Stimulated activated CD4-positive, alpha-beta T cell treated with anti-CD3 and anti-CD28 coated beads, TNF-alpha, amount 100 ng/mL, for 24 hours (primary cell): ENCODE measurements at places on chromosomes 11 and 22.

GRCh38 chr22:50396751-50397370 is 53.7 kb downstream of the PPP6R2 start:
- DNase-seq: no peak

GRCh38 chr11:86876716-86877234 is 76.4 kb downstream of the PRSS23 start:
- DNase-seq: no peak

DNA sequence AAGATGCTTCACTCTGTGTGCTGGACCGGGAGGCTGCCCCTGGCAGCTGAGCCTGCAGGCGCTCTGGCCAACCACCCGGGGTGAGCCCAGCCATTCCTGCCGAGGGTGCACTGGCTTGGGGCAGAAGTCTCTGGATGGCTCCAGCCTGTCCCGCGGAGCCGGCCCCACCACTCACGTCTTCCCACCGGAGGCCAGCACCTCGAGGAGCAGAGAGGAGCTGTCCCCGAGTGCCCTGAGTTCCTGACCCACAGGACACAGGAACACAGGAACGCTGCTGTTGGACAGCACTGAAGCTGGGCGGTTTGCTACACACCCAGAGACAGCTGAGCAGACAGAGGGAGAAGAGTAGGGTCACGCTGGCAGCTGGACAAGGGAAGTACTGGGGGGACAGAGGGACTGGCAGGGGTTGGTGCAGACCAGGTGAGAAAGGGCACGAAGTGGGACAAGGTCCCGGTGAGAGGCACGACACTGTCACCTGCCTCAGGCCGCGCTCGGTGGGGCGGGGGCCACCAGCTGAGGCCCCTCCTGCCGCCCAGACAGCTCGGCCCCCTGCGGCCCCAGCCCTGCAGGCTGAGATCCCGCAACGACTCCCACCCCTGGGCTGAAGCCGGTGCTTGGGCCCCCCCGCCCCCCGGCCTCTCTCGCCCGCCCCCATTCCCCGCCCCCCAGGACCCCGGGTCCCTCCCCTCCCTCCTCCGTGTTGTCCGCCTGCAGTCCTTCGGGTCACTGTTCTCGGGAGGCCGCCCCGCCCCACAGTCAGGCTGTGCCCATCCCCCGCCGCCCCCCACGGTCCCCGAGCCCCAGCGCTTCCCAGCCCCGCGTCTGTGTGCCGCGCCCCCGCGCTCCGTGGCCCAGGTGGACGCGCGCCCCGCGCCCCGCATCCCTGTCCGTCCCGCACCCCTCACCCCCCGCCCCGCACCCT is 624 bp upstream of the B4GALNT4 start:
- no peak for DNase-seq

DNA sequence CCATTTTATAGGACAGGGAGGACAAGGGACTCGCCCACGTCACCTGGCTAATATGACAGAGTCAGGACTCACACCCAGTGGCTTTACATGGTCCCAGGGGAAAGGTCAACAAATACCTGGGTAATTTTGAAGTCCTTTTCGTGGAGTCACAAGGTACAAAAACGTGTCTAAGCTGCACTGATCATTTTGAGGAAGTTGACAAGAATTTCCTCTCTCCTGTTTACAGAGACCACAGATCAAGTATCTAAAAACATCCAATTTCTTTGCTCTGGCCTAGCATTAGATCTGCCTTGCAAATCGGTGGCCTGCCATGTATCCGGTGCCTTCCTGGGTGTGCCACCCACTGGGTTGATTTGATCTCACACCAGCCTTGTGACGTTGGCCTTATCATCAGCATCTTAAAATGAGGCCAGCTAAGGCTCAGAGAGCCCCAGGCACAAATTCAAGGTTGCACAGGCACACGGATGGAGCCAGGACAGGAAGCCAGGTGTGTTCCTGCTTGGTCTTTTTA is 17.6 kb downstream of the GDPD5 start:
- no peak for DNase-seq

DNA sequence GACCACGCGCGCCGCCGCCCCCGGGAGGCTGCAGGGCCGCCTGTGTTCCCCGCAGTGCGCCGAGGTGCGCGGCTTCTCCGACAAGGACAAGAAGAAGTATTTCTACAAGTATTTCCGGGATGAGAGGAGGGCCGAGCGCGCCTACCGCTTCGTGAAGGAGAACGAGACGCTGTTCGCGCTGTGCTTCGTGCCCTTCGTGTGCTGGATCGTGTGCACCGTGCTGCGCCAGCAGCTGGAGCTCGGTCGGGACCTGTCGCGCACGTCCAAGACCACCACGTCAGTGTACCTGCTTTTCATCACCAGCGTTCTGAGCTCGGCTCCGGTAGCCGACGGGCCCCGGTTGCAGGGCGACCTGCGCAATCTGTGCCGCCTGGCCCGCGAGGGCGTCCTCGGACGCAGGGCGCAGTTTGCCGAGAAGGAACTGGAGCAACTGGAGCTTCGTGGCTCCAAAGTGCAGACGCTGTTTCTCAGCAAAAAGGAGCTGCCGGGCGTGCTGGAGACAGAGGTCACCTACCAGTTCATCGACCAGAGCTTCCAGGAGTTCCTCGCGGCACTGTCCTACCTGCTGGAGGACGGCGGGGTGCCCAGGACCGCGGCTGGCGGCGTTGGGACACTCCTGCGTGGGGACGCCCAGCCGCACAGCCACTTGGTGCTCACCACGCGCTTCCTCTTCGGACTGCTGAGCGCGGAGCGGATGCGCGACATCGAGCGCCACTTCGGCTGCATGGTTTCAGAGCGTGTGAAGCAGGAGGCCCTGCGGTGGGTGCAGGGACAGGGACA is 2.7 kb downstream of the NLRP6 start:
- no peak for DNase-seq

DNA sequence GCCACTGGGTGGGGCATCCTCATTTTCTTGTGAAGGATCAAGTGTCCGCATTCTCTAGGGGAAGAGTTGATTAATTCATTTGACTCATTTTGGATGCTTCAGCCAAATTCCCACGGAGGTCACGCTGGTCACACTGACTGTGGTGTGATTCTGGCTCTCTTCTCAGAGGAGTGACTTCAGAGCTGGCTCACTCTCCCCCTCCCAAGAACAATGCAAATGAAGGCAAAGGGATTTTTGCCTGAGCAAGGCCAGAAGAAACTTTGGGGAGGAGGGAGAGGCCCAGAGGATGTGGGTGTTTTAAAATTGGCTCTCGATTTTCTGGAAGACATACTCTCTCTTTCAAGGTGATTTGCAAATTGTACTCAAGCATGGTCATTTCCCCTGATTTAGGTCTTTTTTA is 51.1 kb upstream of the LMO2 start:
- no peak for DNase-seq

DNA sequence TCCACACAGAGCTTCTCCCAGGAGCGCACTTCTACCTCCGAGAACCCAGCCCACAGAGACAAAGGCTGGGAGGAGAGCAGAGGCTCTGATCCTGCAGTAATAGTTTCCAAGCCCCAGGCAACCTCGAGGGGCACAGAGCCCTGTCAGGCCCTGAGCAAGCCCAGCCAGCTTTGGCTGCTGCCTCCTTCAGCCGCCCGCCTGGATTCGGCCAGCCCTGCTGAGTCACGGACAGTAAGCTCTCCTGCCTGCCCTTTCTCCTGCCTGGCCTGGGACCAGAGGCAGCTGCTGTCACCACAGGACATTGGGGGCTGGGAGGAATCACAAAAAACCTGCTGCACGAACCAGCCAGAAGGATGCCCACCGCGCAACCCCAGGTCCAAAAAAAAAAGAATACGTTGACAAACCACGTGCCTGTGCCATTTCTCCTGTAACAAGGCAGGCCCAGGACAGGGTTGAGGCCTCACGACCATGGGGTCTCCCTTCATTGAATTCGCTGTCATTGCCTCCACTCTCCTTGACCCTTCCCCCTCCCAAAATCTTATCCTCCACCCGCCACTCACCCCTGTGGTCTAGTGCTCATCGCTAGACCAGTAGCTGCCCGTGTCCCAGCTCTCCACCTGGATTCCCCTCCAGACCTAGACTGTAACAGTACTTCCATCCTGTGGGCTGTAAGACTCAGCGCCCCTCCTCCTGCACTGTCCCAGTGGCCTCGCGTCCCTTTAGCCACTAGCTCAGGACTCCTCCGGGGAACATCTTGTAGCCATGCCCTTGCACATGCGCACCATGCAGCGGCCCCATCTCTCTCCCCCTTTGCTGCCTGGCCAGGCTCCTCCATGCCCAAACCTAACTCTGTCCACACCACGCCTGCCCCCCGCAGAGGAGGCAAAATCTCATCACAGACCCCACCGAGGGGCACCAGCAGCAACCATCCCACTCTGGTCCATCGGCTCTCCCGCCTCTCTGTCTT is 7.4 kb upstream of the SLC22A12 start:
- no peak for DNase-seq

DNA sequence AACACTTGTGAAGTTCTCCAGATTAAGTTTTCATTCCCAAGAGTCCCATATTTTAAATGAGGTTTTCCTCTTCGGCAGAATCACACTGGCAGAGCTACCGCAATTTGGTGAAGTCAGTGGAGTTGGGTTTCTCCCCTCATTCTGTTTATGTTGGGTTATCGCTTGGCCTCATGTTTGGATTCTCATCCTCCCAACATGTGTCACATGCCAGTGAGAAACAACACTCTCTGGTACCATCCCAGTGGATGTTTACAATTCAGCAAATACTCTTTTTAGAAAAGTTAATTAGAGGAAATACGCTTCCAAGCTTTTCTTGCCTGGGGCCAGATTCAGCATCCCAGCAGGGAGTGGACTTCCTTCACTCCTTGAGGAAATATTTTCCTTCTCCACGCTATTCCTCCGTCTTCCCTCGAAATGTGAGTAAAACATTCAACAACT is 2.1 kb downstream of the PAMR1 start:
- no peak for DNase-seq

DNA sequence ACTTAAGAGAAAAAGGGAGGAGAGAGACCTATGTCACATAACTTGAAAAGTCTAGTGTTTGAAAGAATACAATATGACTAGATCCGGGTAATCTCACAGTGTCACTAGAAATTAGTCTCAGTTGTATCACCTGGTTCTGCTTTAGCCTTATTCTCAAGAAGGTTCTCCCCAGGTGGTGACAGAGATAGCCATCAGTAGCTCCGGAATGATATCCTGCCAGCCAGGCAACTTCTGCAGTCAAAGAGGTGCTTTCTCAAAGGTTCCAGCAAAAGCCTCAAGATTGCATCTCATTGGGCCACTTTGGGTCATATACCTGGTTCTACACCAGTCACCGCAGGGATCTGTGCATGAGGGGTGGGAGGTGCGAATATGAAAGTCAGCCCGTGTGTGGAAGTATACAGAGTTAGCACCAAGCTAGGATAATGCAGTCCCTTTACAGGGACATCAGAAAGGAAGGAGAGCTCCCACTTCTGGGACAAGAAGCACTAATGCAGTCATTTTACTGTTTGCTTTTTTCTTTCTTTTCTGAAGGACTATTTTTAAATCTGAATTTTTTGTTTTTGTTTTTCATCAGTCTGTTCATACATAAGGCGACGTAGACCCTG is 61.1 kb downstream of the CYB5R2 start:
- DNase-seq: no peak

DNA sequence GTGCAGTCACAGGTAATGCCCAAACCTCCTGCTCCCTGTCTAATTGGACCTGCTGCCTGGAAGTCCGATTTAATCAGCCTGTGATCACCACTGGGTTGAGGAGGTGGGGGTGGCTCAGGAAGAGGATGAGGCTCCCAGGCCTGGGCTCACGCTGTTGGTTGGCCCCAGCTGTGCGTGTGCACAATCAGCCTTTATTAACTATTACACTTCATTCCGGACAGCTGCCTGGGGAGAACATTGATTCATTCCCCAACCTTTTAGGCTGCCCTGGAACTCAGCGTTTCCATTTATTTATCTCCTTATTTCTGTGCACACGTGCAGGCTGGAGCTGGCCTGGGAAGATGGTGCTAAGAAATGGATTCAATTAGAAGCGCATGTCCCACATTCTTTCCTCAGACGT is 123.4 kb downstream of the DSCAML1 start:
- DNase-seq: no peak

GRCh38 chr11:24575392-24575791 is 78.5 kb downstream of the LUZP2 start:
- no peak for DNase-seq

GRCh38 chr22:43174941-43175531 is 11.9 kb downstream of the TTLL12 start:
- no peak for DNase-seq

GRCh38 chr11:111715142-111715816 is 50.9 kb downstream of the PPP2R1B start:
- DNase-seq: no peak

DNA sequence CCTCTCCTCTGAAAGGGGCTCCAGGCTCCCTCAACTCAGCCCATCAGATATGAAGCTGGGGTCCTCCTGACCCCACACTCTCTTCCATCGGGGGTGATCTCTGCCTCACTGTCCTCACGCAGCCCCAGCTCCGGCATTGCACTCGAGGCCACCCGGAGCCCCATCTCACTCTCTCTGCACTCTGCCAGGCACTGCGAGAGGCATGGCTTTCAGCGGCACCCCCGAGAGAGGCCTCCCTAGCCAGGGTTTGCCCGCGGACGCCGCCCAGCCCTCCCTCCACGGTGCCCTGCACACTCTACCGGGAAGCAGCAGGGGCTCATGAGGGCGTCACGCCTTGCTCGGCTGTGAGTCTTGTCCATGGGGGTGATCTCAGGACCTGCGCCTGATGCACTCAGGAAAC is 436.2 kb downstream of the BRD1 start:
- no peak for DNase-seq

DNA sequence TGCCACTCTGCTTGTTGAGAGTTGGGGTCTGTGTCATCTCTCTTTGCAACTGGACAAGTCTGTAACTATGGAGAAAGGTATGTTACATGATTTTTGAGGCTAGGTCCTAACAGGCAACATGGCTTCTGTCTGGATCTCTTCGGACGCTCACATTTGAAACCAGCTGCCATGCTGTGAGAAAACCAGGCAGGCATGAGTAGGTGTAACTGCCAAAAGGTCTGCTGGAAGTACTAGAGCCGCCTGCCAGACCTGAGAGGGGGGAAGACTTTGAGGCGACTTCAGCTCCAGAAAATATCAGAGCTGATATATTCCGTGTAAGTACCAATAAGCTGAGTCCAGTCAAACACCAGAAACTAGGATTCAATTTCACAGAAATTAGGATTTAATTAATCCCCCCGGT is 579.5 kb downstream of the LRRC4C start:
- no peak for DNase-seq

DNA sequence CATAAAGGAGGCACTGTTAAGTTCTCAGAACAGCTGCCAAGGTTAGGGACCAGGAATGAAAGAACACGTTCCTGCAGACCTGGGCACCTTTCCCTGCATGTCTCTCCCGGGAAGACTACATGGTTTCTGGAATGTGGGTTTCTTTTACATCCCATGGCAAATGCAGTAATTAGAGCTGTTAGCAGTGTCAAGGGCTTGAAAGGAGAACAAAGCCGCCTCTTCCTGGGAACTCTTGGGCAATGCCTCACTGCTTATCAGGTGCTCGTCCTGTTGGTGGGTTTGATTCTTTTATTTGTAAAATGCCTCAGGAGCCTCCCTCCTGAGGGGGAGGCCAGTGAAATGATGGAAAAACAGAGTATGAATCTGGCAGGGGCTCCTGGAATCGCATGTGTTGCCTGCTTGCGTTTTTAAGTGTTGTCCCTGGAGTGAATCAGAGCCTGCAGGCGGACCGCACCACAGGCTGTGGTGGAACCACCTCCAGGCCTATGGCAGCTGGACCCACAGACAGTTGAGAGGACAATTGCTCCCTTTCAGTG is 723 bp upstream of the C22orf31 start:
- no peak for DNase-seq
